ENCODE measurements at places on chromosomes 6 and 20.

- no peak for DNase-seq
Measured at GRCh38 chr6:101222007-101222406, 171.5 kb upstream of the GRIK2 start.

GRCh38 chr6:132072831-132073230, 121.7 kb upstream of the CCN2 start:
- DNase-seq: no peak

- no peak for DNase-seq
Measured at GRCh38 chr6:23690453-23691049, 435.5 kb upstream of the NRSN1 start.

GRCh38 chr6:87945181-87945580, 102.5 kb upstream of the SPACA1 start:
- no peak for DNase-seq

DNA sequence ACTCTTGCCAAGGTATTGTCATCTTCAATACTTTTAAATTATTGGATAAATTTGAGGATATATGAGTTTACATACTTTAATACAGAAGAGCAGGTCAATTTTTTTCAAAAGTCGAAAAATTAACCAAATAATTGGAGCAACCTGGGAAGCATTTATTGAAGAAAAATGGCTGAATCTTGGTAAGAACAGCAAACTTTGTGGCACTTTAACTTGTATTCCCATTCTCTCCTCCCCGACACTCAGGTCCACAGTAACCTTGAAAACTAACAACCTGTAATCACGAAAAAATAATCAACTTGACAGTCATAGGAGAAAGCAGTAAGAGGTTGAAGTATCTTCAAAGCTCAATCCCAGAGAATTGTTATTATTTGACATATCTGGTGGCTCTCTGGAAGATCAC, 55.6 kb downstream of the THEMIS start:
- DNase-seq: no peak

DNA sequence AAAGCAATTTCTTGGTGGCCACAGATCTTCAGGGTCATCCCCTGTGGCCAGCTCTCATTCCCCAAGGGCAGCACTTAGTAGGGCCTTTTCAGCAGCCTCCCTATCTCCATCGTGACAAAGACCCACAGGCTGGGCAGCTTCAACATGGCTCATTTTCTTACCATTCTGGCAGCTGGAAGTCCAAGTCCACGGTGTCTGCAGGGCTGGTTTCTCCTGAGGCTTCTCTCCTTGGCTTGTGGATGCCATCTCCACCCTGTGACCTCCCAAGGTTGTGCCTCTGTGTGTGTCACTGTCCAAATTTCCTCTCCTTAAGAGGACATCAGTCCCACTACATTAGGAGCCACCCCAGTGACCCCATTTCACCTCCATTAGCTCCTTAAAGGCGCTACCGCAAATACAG, 161.7 kb downstream of the CDH4 start:
- no peak for DNase-seq

- no peak for DNase-seq
Measured at GRCh38 chr6:71246596-71246995, 42.0 kb upstream of the OGFRL1 start.

DNA sequence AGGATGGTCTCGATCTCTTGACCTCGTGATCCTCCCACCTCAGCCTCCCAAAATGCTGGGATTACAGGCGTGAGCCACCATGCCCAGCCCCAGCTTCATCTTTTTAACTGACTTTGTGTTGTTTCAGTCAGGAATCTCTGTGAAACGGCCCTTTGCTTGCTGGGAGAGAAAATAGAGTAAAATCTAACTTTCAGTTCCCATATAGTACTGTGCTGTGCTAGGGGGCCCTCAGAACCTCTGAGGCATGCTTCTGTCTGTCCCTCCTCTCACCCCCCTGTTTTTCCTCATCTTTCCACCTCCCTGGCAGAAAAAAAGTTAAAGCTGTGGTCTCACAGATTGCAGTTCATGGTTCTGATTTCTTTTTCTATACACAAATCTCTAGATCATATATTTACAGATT, 48.4 kb downstream of the LRP11 start:
- no peak for DNase-seq

DNA sequence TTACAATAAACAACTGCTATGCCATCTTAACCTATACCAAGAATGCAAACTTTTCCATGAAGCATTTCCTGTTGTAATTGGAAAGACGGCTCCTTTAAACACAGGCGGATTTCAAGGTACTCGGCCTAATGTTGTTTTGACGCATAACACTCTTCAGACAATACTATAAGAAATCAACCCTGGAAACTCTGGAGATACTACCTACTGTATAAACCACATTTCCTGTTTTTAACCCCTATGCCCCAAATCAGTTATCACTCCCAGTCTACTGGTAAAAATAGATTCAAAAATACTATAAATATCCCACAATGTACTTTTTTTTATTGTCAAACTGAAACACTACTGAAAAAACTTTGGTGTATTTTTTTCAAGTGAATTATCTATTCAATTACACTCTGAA, 118.1 kb downstream of the IRF4 start:
- DNase-seq: no peak

DNA sequence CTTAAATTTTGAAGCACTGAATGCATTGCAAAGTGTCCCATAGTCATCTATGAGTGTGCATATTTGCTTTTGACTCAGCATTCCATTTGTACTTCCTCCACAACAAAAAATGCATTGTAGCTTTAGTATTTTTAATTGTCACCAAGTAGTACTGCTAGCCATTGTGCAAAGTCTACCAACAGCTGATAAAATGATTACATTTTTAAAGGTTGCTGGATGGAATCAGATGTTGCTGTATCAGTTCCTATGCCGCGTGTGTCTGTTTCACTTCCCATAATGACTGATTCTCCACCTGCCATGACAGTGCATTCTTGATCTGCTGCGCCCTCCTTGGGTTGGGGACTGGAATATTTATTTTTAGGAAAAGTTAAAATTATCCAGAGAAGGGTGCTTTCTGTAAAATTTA, 41.2 kb downstream of the SLX4IP start:
- DNase-seq: peak; percentile 53
